Activated CD8-positive, alpha-beta T cell treated with anti-CD3 and anti-CD28 coated beads, Interleukin-2, amount 10 ng/mL, durations not matched to agents 7 days and 5 days (primary cell): ENCODE measurements at places on chromosomes 7 and 10.

- H3K4me3 ChIP-seq = no peak overlapping the region
- no peak for DNase-seq
- H3K27ac ChIP-seq = no peak overlapping the region
- H3K36me3 ChIP-seq = no peaks in the 10 kb centered on the region
- H3K4me1 ChIP-seq = no peaks in the 10 kb centered on the region
Measured at GRCh38 chr10:33174674-33175434, 159.6 kb downstream of the NRP1 start.

DNA sequence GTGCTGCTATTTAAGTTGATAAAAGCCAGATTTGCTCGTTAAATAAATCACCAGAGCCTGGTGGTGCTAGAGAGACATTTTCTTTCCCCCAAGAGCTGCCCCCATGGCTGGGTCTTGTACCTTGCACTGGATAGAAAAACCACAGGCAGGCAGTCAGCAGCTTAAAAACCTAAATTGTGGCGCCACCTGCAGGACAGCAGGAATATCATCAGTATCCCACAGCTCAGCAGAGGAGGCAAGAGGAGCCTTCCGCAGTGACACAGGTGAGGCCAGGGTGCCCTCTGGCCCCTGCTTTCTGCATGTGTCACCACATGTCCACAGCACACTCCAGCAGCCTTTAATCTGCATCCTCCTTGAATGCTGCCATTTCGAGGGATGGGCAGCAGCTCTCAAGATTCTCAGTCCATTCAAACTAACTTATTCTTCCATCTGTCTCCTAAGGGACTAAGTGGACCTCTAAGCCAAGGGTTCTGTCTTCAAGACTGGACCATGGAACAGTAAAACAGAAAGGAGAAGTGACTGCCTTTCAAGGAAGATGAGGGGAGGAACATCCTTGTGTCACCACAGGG lies 4.5 kb upstream of the PLXNA4 start:
- H3K4me1 ChIP-seq = peaks cover 30% of the 10 kb centered on the region
- no peak overlapping the region for H3K27ac ChIP-seq
- H3K4me3 ChIP-seq = no peak overlapping the region
- peak; percentile 89 for DNase-seq
- no peaks in the 10 kb centered on the region for H3K36me3 ChIP-seq
- H3K27me3 ChIP-seq = peaks cover 38% of the 10 kb centered on the region

- no peaks in the 10 kb centered on the region for H3K27me3 ChIP-seq
- no peaks in the 10 kb centered on the region for H3K36me3 ChIP-seq
- no peak overlapping the region for H3K27ac ChIP-seq
- DNase-seq = no peak
- no peaks in the 10 kb centered on the region for H3K4me1 ChIP-seq
Measured at GRCh38 chr10:83522881-83523386, 616.4 kb upstream of the GHITM start.

DNA sequence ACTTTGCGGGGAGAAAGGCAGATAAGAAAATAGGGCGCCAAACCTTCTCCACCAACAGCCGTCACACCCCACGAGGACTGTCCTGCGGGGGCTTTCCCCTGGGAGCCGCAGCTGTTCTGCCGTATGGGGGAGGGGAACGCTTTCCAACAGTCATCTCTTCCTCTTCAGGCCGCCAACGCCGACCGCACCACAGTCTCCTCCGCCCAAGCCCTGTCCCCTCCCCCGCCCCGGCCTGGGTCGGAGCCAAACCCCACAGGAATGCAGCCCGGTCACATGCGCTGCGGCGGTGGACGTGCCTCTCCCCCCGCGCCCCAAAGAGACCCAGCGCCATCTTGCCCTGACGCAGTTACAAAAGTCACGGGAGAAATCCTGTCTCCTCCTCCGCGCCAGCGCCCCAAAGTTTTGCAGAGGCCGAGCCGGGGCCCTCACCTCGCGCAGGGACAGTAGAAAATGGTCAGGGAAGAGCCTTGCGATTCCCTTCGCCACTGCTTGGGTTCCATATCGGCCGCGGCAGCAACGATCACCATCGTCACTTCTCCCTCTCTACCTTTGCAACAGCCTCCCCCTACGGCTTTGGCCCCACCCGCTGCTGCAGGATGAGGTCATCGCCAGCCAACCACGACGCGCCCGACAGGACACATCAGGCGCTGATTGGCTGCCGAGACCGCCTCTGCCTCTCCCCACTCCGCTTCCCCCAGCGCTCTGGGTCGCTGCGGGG lies 1.3 kb upstream of the KMT2E start:
- peak overlapping the region; percentile 99 for H3K27ac ChIP-seq
- peaks cover 34% of the 10 kb centered on the region for H3K4me1 ChIP-seq
- peak overlapping the region; percentile 99 for H3K4me3 ChIP-seq
- H3K27me3 ChIP-seq = peaks cover 2% of the 10 kb centered on the region
- H3K36me3 ChIP-seq = peaks cover 85% of the 10 kb centered on the region

DNA sequence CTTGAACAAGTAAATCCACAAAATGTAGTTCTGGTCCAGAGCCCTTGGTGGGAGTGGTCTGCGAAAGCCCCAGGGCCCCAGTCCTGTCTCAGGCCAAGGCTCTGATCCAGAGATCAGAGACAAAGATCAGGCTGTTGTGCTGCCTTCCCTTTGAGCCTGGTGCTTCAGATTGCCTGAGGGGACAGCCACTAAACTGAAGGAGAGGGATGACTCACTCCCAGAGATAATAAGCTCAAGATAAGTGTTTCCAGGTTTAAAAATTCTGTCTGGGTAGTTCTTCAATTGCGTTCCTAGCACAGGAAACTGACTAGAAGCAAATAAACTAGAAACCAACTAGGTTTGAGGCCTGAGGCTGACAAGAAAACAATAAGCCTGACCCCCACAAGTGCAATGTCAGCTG lies 190.2 kb downstream of the RAMP3 start:
- H3K36me3 ChIP-seq = no peaks in the 10 kb centered on the region
- H3K4me1 ChIP-seq = no peaks in the 10 kb centered on the region
- DNase-seq = no peak
- H3K27me3 ChIP-seq = peaks cover 16% of the 10 kb centered on the region

- no peak overlapping the region for H3K4me3 ChIP-seq
- no peaks in the 10 kb centered on the region for H3K36me3 ChIP-seq
- no peaks in the 10 kb centered on the region for H3K4me1 ChIP-seq
- H3K27ac ChIP-seq = no peak overlapping the region
Measured at GRCh38 chr7:12625836-12626235, 55.3 kb downstream of the SCIN start.

GRCh38 chr7:151432658-151433521 lies 7.1 kb downstream of the CRYGN start:
- H3K27me3 ChIP-seq = no peaks in the 10 kb centered on the region
- peak overlapping the region; percentile 56 for H3K4me3 ChIP-seq
- peak; percentile 83 for DNase-seq

GRCh38 chr10:28326516-28327490 lies 23.9 kb upstream of the MPP7 start:
- H3K4me1 ChIP-seq = peaks cover 36% of the 10 kb centered on the region
- H3K27me3 ChIP-seq = no peaks in the 10 kb centered on the region
- no peak overlapping the region for H3K27ac ChIP-seq
- DNase-seq = no peak
- H3K36me3 ChIP-seq = peaks cover 3% of the 10 kb centered on the region

- no peaks in the 10 kb centered on the region for H3K4me1 ChIP-seq
- H3K27me3 ChIP-seq = peaks cover 6% of the 10 kb centered on the region
- DNase-seq = no peak
- H3K4me3 ChIP-seq = peak overlapping the region; percentile 8
- no peak overlapping the region for H3K27ac ChIP-seq
Measured at GRCh38 chr7:57868771-57869483, 418.9 kb downstream of the ZNF716 start.

- no peaks in the 10 kb centered on the region for H3K36me3 ChIP-seq
- H3K4me1 ChIP-seq = no peaks in the 10 kb centered on the region
- H3K27me3 ChIP-seq = peaks cover 43% of the 10 kb centered on the region
Measured at GRCh38 chr10:50231515-50232260, 19.6 kb downstream of the ASAH2 start.

- H3K27ac ChIP-seq = peak overlapping the region; percentile 86
- H3K36me3 ChIP-seq = no peaks in the 10 kb centered on the region
- no peak overlapping the region for H3K4me3 ChIP-seq
- peaks cover 65% of the 10 kb centered on the region for H3K4me1 ChIP-seq
Measured at GRCh38 chr7:155993420-155994278, 181.4 kb upstream of the SHH start.

DNA sequence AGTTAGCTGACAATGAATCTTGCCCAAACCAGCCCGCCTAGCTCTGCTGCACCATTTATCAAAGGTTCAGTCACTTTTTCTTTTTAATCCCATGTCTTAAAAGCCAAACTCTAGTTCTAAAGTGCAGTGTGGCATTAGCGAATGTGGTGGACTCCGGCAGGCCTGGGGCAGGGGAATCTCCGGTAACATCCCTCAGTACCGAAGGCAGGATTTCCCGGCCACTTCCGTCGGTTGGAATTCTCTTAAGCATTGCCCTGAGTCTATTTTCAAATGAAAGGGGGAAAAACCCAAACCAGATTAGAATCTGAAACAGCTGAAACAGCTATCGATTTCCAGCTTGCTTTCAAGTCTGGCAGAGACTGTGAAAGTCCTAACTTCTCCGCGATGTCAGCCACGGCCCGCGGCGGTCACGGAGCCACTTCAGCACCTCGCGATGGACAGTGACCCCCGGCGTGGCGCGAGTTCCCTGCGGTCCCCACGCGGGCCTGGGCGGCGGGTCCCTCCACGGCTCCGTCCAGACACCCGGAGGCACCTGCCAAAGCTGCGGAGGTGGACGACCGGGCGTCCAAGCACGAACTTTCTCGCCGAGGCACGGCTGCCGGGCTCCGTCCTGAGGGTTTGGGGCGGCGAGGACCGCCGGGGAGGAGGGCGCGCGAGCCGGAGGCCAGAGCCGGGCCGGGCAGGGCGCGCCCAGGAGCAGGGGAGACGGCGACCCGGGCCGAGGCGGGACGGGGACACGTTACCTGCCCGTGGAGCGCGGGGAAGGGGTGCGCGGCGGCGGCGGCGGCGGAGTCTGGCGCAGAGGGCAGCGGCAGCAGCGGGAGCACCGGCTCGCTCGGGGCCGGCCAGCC lies 745 bp downstream of the TCERG1L start:
- H3K27ac ChIP-seq = no peak overlapping the region
- H3K4me1 ChIP-seq = peaks cover 6% of the 10 kb centered on the region
- no peak for DNase-seq
- H3K36me3 ChIP-seq = no peaks in the 10 kb centered on the region

GRCh38 chr7:93198472-93198871 lies 27.8 kb downstream of the HEPACAM2 start:
- peaks cover 33% of the 10 kb centered on the region for H3K27me3 ChIP-seq
- no peak overlapping the region for H3K27ac ChIP-seq
- DNase-seq = no peak
- H3K4me1 ChIP-seq = no peaks in the 10 kb centered on the region

DNA sequence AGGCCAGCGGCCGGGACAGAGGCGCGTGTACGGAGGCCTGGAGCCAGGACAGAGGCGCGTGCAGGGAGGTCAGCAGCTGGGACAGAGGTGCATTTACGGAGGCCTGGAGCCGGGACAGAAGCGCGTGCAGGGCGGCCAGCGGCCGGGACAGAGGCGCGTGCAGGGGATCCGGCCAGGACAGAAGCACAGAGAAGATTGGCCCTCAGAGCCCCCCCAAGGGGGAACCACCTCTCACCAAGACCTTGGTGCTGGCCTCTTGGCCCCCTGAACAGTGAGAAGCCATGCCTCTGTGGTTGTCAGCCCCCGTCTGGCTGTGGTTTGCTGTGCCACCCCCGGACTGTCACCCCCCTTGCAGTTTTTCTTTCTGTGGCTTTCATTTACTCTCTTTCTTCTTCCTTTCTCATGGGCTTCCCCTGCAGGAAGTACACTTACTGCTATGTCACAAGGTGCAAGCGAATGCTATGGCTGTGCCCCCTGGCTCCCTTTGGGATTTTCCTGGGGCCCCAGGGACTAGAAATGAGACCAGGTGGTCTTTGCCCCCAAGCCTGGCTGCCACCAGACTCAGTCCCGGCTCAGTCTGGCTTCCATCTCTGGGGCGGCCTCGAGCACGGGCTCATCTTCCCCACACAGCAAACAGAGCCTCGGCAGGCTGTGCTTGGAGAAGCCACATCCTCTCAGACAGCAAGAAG lies 41.1 kb downstream of the INSIG1 start:
- H3K27ac ChIP-seq = peak overlapping the region; percentile 70
- no peaks in the 10 kb centered on the region for H3K36me3 ChIP-seq
- H3K27me3 ChIP-seq = peaks cover 28% of the 10 kb centered on the region
- DNase-seq = peak; percentile 61
- peaks cover 17% of the 10 kb centered on the region for H3K4me1 ChIP-seq
- peak overlapping the region; percentile 56 for H3K4me3 ChIP-seq

GRCh38 chr10:13672548-13672947 lies 85.8 kb downstream of the PRPF18 start:
- DNase-seq = no peak
- H3K4me3 ChIP-seq = no peak overlapping the region
- H3K27ac ChIP-seq = no peak overlapping the region
- H3K4me1 ChIP-seq = no peaks in the 10 kb centered on the region
- no peaks in the 10 kb centered on the region for H3K36me3 ChIP-seq
- peaks cover 6% of the 10 kb centered on the region for H3K27me3 ChIP-seq

- H3K27me3 ChIP-seq = peaks cover 12% of the 10 kb centered on the region
- H3K4me1 ChIP-seq = no peaks in the 10 kb centered on the region
- no peaks in the 10 kb centered on the region for H3K36me3 ChIP-seq
- H3K27ac ChIP-seq = no peak overlapping the region
- no peak for DNase-seq
Measured at GRCh38 chr7:94450044-94450697, 55.5 kb downstream of the COL1A2 start.

DNA sequence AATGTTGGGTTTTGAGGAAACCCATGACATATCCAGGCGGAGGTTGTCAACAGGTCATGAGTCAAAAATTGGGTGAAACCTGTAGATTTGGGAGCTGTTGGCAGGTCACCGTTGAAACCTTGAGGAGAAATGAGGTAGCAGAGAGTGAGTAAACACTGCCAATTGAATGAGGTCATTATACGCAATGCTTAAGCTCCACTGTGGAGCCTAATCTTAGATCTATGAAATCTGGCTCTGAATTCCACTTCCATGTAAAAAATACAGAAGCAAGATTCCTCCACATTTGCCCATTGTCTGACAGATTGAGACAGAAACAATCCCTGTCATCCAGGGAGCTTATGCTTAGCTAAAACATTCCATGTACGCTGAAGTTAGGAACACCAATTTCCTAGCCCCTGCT lies 76.0 kb upstream of the IL6 start:
- H3K4me1 ChIP-seq = peaks cover 9% of the 10 kb centered on the region
- no peak overlapping the region for H3K27ac ChIP-seq
- H3K36me3 ChIP-seq = peaks cover 10% of the 10 kb centered on the region
- peaks cover 34% of the 10 kb centered on the region for H3K27me3 ChIP-seq

- peaks cover 74% of the 10 kb centered on the region for H3K36me3 ChIP-seq
- DNase-seq = no peak
- no peak overlapping the region for H3K4me3 ChIP-seq
- peaks cover 72% of the 10 kb centered on the region for H3K4me1 ChIP-seq
- H3K27me3 ChIP-seq = no peaks in the 10 kb centered on the region
Measured at GRCh38 chr7:132489776-132490237, 86.5 kb downstream of the PLXNA4 start.

DNA sequence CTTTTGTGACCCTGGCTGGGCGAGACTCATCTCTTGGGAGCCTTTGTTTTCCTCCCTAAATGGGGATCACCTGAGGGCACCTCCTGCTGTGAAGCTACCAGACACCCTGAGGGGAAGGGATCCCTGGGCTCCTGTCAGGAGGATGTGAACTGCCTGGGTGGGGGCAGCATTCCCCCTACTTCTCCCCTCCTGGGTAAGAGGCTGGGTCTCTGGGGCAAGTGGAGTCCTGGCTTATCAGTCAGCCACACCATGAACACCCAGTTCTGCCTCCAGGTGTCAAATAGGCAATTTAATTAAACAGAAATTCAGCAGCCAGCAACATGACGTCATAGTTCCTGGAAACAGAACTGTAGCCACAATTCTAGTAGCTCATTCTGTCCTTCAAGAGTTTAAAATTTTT lies 97.7 kb upstream of the RET start:
- no peak overlapping the region for H3K4me3 ChIP-seq
- peaks cover 5% of the 10 kb centered on the region for H3K4me1 ChIP-seq
- DNase-seq = peak; percentile 27
- H3K27me3 ChIP-seq = no peaks in the 10 kb centered on the region
- no peaks in the 10 kb centered on the region for H3K36me3 ChIP-seq
- no peak overlapping the region for H3K27ac ChIP-seq
